Lower lobe of right lung (tissue), 2 donors: ENCODE measurements at places on chromosomes 13 and 19.

- peaks cover 76% of the 10 kb centered on the region for H3K36me3 ChIP-seq
- H3K27ac ChIP-seq = no peak overlapping the region
- H3K4me3 ChIP-seq = no peak overlapping the region
- DNase-seq = no peak
These were observed 12.5 kb upstream of the CHERP start for GRCh38 chr19:16554776-16555175.

GRCh38 chr19:35779033-35779432 is 3.7 kb downstream of the ARHGAP33 start:
- H3K36me3 ChIP-seq = peaks cover 13% of the 10 kb centered on the region
- no peak overlapping the region for H3K4me3 ChIP-seq
- H3K27me3 ChIP-seq = no peaks in the 10 kb centered on the region
- DNase-seq = no peak
- H3K27ac ChIP-seq = no peak overlapping the region
- peaks cover 17% of the 10 kb centered on the region for H3K4me1 ChIP-seq

GRCh38 chr19:44841231-44841630 is 4.9 kb upstream of the NECTIN2 start:
- H3K4me3 ChIP-seq = no peak overlapping the region
- peak overlapping the region; percentile 46 for H3K27ac ChIP-seq
- no peaks in the 10 kb centered on the region for H3K27me3 ChIP-seq

DNA sequence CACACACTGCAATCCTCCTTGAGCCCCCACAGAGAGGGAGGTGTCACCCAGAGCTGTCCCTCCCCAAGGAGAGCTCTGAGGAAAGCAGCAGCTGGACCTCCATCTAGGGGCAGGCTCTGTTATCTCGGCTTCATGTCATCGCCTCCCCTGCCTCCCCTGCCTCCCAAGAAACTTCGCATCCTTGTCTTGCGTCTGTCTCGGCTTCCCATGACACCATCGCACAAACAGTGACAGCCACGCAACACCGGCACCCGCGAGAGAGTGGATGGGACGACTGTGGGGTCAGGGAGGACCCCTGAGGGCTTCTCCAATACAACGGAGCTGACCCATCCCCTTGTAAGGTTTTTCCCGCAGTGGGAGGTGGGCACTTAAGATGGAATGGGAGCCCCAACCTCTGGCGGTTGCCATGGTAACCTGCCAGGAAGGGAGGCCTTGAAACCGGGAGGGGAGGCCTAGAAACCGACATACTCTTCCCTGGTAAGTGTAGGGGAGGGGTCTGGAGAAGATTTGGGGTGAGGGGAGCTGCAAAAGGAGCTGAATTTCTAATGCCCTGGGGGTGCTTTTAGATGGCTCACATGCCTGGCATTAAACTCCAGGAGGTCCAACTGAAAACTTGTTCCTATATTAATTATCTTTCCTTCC is 16.3 kb downstream of the TLE2 start:
- no peaks in the 10 kb centered on the region for H3K4me1 ChIP-seq
- no peak overlapping the region for H3K27ac ChIP-seq
- peaks cover 65% of the 10 kb centered on the region for H3K36me3 ChIP-seq

- no peaks in the 10 kb centered on the region for H3K36me3 ChIP-seq
- no peak for DNase-seq
- H3K27ac ChIP-seq = no peak overlapping the region
- H3K27me3 ChIP-seq = peaks cover 26% of the 10 kb centered on the region
These were observed 9.5 kb downstream of the PRR36 start for GRCh38 chr19:7864690-7865074.

DNA sequence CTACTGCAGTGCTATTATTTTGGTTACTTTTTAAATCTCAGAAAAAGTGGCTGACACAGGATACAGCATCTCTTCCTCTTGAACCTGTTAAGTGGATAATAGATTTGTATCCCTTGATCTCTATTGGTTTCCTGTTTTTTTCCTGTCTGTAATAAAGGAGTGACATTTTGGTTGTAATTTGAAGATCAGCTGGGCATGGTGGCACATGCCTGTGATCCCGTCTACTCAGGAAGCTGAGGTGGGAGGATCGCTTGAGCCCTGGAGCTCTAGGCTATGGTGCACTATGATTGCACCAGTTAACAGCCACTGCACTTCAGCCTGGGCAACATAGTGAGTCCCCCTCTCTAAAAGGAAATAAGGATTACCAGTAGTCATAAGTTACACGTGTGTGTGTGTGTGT is 46.8 kb downstream of the METTL21C start:
- no peak for DNase-seq
- no peaks in the 10 kb centered on the region for H3K4me1 ChIP-seq
- H3K27ac ChIP-seq = no peak overlapping the region
- no peaks in the 10 kb centered on the region for H3K27me3 ChIP-seq

GRCh38 chr13:20824762-20825476 is 51.2 kb upstream of the EEF1AKMT1 start:
- peaks cover 16% of the 10 kb centered on the region for H3K4me1 ChIP-seq
- DNase-seq = no peak
- no peak overlapping the region for H3K4me3 ChIP-seq
- H3K36me3 ChIP-seq = no peaks in the 10 kb centered on the region
- no peaks in the 10 kb centered on the region for H3K27me3 ChIP-seq

GRCh38 chr13:111095031-111095840 is 19.9 kb upstream of the ARHGEF7 start:
- no peak for DNase-seq
- H3K4me3 ChIP-seq = no peak overlapping the region
- no peak overlapping the region for H3K27ac ChIP-seq
- H3K27me3 ChIP-seq = peaks cover 30% of the 10 kb centered on the region

- H3K4me3 ChIP-seq = peak within 1 kb of the TSS; percentile 76
- no peaks in the 10 kb centered on the region for H3K36me3 ChIP-seq
- peak; percentile 94 for DNase-seq
- H3K27me3 ChIP-seq = no peaks in the 10 kb centered on the region
- peaks cover 33% of the 10 kb centered on the region for H3K4me1 ChIP-seq
These were observed at the start of gene SPINT2 for GRCh38 chr19:38264486-38265212. TSS of gene SPINT2 (plus strand) at chr19:38264573. CDS start at chr19:38264893, 320 bp downstream.
